Stimulated activated CD4-positive, alpha-beta T cell treated with anti-CD3 and anti-CD28 coated beads, Interleukin-2, amount 100 ng/mL, for 4 hours (primary cell): ENCODE measurements at places on chromosomes 4 and X.

DNA sequence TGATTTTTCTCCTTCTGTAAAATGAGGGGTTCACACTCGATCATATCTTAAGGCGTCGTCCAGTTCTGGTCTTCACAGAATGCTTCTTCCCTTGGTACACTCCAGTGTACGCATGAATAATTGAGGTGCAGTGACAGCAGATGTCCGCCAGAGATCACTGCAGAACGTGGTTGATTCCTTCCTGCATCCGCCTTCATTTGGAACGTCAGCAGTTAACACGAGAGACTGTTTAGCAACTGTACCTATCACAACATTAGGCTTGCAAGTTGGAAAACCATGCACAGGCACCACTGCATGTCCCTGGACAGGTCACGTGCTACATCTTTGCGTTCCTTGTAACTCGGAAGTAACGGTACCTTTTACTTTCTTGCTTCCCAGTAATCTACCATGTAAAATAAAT, 66.0 kb upstream of the GEMIN8 start:
- DNase-seq: peak; percentile 3

GRCh38 chrX:134999469-134999868, 8.7 kb downstream of the SMIM10 start:
- DNase-seq: no peak

GRCh38 chrX:101685923-101686322, 26.3 kb upstream of the ARMCX2 start:
- no peak for DNase-seq

GRCh38 chrX:24306440-24306839, 7.4 kb downstream of the SUPT20HL2 start:
- no peak for DNase-seq

- DNase-seq: no peak
Observed at GRCh38 chr4:175705407-175705806, 106.7 kb downstream of the GPM6A start.

DNA sequence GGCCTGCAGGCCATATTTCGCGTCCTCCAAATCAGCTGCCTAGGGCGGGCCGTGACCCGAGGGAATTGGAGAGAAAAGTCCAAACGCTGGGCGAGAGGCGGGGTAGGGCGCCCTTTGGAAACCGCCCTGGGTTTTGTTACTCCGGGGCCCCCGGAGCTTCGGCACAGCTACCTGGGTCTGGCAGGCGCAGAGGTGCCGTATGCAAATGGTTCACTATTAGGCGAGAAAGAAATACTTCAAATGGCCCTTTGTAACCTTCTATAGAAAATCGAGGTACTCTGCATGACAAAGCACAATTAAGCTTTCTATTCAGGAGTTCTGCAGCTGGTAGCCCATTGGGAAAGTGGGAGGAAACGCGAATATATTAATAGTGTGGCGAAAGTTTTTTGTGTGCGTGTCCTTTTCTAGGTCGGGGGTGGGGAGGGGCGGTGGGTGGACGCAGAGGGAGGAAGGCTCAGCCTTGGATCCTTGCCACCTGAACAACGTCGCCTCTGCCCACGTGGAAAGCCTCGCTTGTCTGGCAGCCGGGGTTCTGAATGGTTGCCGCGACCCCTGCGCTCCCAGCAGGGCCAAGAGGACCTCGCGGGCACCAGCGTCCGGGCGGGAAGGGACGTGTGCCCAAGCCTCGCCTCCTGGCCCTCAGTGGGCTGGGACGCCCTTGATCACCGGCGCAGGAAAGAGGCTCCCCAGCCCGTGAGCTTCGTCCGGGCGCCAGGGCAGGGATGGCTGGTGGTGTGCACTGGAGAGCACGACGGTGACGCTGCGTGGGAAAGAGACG, 9.5 kb downstream of the GSX2 start:
- DNase-seq: no peak

GRCh38 chr4:48949518-48950219, 36.4 kb upstream of the CWH43 start:
- no peak for DNase-seq

- DNase-seq: no peak
Observed at GRCh38 chr4:106424426-106424825, 55.8 kb upstream of the GIMD1 start.

- no peak for DNase-seq
Observed at GRCh38 chr4:185924458-185925044, 112.6 kb upstream of the SORBS2 start.

- peak; percentile 74 for DNase-seq
Observed at GRCh38 chrX:123962794-123963373, 1.4 kb downstream of the STAG2 start.

- no peak for DNase-seq
Observed at GRCh38 chrX:123968383-123969050, 7.0 kb downstream of the STAG2 start.

DNA sequence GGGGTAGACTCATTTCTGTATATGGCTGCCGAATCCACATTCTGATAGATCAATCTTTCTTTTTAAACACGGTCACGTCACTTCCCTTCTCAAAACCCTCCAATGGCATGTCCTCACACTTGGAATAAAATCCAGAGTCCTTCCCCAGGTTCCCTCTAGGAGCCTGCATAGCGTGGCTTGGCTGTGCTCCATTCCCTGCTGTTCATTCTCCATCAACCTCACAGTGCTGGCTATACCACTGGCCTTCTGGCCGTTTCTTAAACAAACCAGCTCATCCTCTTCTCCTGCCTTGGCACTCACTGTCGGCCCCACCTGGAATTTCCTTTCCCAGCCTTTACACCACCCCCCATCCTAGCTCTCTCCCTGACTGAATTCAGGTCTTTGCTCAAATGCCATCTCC, 77.1 kb downstream of the RBM47 start:
- no peak for DNase-seq
